ENCODE measurements at places on chromosomes 3 and 15.

GRCh38 chr15:52464478-52464877 lies 64.2 kb downstream of the MYO5A start:
- no peak for DNase-seq

DNA sequence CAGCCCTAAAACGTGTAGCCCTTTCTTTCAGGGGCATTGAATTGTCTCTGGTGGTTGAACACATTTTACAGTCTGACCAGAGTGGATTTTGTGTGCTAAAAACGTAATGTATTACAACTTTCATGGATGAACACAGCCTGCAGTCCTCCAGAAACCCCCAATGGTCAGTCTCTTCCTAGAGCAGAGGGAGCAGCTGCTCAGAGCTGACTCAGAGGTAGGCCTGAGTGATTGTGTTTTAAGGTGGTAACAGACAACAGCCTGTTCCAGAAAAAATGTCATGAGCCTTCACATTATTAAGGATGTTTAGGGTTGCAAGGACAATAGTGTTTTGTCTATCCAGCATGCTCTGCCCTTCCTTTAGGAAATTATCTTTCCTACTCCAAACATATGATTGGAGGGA lies 34.5 kb upstream of the CTNNB1 start:
- no peak for DNase-seq

- no peak for DNase-seq
Measured at GRCh38 chr15:78156653-78157052, 7.5 kb downstream of the IDH3A start.

DNA sequence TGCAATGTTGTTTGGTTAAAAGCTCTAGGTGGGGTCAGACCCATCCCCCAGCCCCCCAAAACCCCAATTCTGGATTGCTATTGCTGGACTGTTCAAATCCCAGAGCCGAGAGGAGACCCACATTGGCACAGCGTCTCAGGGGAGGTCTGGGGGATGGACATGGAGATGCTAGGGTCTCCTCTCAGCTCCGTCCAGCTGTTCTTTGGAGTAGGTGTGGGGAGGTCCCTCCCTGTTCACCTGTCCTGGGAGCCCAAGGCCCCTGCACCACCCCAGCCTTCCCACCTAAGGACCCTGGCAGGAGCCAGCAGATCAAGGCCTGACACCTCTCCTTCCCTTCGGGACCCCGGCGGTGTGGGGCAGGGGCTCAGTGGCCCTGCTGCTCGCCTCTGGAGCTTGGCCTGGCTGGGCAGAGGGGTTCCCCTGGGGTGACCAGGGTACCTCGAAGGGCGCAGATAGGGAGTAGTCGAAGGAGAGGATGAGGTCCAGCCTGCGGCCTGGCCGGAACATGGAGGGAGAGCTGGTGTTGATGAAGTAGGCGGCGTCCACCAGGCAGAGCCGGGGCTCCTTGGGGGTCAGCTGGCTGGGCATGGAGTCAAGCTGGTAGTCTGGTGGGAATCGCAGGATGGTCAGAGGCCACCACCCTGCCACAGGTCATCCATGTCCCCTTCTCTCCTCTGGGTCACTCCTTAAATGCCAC lies 23.9 kb downstream of the PLA2G4D start:
- DNase-seq = no peak

- DNase-seq = peak; percentile 75
Measured at GRCh38 chr3:145094355-145094941, 1066.5 kb downstream of the PLOD2 start.

GRCh38 chr15:58065445-58066041 lies at the start of gene ALDH1A2:
ALDH1A2 (minus strand) TSS chr15:58065711; CDS start chr15:58065650, 61 bp downstream.
- DNase-seq = no peak

- no peak for DNase-seq
Measured at GRCh38 chr3:66432041-66432766, 68.6 kb downstream of the LRIG1 start.

DNA sequence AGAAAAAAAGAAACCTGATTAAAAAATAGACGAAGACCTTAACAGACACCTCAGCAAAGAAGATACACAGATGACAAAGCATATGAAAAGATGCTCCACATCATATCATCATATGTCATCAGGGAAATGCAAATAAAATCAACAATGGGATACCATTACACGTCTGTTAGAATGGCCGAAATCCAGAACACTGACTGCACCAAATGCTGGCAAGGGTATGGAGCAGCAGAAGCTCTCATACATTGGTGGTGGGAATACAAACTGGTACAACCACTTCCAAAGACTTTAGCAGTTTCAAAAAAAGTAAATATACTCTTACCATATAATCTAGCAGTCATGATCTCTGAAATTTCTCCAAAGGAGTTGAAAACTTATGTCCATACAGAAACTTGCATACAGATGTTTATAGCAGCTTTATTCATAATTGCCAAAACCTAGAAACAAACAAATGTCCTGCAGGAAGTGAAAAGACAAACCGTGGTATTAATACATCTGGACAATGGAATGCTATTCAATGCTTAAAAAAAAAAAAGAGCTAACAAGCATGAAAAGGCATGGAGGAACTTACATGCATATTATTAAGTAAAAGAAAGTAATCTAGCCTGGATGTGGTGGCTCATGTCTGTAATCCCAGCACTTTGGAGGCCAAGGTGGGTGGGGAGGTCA lies 107.4 kb downstream of the HES1 start:
- DNase-seq = no peak

DNA sequence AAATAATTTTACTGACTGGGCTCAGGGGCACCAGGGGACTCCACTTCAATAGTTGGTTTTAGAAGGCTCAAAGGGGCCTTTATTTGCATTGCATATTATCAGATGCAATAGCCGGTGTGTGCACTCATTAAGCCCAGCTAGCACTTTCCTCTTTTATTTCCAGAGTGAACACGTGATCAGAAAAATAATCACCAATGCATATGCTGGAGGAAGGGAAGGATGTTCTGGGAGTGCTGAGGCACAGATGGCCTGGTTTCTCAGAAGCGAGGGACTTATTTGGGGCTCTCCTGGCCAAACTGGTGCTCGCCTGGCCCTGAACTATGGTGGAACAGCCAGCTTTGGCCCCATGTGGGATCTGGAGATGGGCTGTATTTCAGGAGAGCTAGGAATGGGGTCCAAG lies 60.4 kb upstream of the SEC13 start:
- DNase-seq = no peak

- no peak for DNase-seq
Measured at GRCh38 chr3:76514836-76515235, 525.1 kb upstream of the ROBO2 start.

DNA sequence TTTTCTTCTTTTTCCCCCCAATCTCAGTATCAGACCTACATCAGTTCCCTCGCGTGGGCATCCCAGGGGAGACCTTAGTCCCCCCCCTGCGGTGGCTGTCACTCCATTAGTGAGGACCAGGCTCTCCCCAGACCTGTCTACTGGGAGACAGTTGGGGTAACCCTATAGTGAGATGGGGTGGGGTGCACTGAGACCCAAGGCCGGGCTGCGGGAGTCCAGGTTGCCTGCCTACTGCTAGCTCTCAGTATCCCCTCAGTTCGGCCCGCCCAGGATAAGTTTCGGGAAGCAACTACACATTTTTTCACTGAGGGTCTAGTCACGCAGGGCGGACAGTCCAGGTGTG lies 671 bp upstream of the DCUN1D1 start:
- DNase-seq = no peak

DNA sequence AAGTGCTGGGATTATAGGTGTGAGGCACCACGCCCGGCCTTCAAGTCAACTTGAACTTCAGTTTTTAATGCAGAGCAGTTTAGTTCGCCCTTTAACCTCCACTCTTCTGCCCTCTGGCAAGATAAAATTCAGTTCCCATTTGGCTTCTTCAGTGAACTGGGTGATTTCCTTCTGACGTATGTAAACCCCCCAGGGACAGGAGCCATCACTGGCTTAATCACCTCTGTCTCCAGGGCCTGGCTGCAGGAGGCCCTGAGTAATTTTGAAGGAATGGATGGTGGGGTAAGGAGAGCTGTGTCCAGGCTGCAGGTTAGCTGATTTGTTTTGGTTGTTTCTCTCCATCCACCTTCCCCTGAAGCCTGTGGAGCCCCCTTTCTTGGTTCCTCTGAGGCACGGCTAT lies 11.9 kb downstream of the MCM2 start:
- no peak for DNase-seq

DNA sequence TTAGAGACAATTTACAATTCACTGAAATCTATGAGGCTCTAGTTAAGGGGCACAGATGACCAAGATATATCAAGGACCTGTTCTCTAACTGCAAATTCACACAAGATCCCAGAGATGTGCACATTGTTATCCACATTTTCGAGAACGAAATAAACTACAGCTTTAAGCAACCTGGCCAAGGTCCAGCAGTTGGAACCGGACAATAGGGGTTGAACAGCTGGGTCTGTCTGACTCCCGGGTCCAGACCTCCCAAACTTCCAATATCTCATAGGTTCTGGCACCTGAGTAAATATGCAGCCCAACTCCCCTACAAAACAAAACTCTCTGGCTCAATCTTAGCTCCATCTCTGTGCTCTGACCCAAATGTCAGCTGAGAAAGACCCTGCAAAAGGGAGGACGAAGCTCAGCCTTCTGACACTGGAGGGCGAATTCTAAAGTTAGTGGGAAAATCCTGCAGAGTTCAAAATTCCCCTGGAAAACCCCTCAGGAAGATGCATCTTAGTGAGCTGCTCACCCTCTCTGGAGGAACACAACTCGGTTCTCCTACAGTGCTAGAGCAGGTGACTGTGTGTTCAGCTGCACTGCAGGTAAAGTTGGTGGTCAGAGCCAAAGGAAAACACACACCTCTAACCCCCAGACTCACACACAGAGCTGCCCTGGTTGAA lies 14.2 kb upstream of the SPATA12 start:
- DNase-seq = no peak

- peak; percentile 89 for DNase-seq
Measured at GRCh38 chr15:49438962-49439631, 16.1 kb downstream of the FGF7 start.

- DNase-seq = no peak
Measured at GRCh38 chr3:71469138-71469435, 114.4 kb downstream of the FOXP1 start.

GRCh38 chr15:40038275-40038637 lies 725 bp downstream of the SRP14 start:
- DNase-seq = no peak

DNA sequence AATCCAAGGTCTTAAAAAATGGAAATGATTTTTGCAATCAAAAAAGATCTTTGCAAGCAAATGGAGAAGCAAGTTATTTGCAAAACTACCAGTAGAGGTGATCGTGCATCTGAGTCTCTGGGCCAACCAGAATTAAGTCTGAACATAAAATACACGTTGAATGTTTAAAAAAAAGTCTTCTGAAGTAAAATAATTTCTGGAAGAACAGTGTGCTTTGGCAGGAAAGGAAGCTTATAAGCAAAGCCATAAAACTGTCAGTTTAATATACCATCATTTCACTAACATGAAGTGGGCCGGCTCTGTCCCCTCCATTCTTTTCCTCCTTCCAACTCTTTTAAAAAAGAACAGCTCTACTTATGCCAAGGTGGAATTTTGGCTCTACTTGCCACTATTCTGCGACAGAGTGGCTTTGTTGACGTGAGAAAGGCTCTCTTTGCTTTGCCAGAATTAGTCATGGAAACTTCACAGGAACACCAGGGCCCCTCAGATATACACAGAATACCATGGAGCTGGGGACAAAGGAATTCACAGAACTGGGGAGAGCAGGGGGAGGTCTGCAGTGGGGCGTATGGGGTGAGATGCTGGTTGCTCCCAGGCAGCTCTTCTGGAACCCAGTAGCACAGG lies 29.8 kb downstream of the FSTL1 start:
- no peak for DNase-seq

- DNase-seq = no peak
Measured at GRCh38 chr3:37726525-37727290, 135.0 kb upstream of the CTDSPL start.

DNA sequence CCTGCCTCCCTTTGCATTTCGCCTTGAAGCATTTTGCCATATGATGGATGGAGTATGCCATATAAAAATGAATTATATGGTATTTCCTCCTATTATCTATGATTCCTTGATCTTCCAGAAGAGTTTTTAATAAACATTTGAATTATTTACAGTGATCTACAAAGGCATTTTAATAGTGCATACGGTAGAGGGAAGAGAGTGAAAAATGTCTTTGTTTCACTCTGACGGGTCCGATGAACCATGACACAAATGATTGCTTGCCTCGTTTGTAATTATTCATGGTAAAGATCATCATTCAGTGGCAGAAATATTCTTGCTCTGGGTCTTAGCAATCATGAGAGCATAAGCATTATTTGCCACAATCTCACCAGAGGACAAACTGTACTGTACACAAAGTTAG lies 1010.9 kb downstream of the NTRK3 start:
- DNase-seq = no peak

DNA sequence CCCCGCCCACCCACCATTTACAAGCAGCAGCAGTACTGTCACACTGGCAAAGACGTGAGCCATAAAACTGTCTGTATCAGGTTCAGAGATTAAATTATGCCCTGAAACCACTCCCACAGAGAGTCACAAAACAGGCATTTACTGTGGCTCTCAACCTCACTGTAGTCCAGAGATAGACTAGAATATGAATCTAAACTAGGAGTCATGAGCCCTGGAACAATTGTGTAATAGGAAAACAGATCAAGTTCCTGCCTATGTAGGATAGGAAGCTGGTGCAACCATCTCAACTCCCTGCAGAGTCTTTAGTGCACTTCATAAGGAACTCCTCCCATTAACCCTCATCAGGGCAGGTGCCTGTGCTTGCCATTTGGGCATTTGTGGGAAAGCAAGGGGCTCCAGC lies 61.7 kb downstream of the FAM227B start:
- peak; percentile 68 for DNase-seq

DNA sequence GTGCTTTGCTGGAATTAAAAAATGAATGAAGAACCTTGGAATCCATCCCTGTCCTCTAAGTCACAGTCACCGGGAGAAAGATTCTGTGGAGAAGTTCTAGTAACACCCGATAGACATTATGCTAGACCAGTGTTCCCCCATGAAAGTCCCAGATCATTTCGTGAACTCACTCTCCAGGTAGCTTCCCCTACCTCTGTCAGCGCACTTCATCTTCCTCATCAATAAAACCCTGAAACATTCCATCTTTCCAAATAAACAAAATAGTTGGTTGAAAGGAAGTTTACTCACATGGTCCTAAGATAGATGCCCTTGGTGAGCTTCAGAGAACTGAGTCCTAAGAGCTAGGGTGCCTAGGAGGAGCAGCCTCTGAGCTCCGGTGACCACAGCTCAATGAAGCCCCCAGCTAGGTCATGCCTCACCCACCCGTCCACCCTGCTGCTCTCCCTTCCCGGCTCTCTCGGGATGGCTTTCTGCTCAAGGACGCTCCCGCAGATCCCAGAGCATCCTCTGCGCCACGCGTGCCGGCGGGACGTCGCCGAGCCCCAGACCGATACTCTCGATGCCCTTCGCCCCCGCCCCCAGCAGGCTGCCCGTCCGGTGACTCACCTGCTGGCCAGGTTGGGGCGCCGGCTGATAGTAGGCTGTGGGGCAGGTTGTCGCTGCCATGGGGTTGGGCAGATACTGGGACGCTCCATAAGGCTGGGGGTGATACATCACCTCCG lies 776 bp downstream of the VGLL3 start:
- no peak for DNase-seq

- DNase-seq = no peak
Measured at GRCh38 chr3:126034481-126035361, 49.2 kb downstream of the SLC41A3 start.

GRCh38 chr3:159091936-159092335 lies 290.1 kb downstream of the MFSD1 start:
- DNase-seq = no peak
